ENCODE measurements at places on chromosomes 5 and 9.

DNA sequence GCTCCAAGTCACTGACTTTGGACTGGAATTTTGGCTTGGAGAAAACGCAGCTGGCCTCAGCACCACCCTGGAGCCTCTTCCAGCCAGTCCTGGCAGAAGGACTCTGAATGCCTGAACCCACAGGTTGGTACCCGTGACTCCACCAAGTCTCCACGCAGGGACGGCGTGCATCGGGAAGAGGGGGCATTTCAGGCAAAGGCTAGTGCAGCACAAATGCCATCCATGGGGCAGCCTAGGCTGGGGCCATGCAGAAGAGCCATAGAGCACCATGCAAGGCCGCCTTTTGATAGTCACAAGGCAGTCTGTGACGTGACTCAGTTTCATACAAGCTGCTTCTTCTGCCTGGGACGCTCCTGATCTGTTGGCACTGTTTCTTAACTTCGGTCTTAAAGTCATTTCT lies 28.0 kb downstream of the GDNF start:
- DNase-seq: no peak

DNA sequence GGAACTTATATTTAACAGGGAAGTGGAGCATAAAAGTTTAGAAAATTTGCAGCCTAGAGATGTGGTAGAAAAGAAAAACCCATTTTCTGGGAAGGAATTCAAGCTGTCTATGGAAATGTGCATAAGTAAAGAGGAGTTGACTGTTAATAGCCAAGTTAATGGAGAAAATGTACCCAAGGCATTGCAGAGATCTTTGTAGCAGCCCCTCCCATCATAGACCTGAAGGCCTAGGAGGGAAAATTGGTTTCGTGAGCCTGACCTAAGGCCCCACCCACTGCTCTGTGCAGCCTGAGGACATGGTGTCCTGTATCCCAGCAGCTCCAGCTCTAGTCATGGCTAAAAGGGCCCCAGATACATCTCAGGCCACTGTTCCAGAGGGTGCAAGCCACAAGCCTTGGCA lies 772.4 kb upstream of the RIOK2 start:
- no peak for DNase-seq

DNA sequence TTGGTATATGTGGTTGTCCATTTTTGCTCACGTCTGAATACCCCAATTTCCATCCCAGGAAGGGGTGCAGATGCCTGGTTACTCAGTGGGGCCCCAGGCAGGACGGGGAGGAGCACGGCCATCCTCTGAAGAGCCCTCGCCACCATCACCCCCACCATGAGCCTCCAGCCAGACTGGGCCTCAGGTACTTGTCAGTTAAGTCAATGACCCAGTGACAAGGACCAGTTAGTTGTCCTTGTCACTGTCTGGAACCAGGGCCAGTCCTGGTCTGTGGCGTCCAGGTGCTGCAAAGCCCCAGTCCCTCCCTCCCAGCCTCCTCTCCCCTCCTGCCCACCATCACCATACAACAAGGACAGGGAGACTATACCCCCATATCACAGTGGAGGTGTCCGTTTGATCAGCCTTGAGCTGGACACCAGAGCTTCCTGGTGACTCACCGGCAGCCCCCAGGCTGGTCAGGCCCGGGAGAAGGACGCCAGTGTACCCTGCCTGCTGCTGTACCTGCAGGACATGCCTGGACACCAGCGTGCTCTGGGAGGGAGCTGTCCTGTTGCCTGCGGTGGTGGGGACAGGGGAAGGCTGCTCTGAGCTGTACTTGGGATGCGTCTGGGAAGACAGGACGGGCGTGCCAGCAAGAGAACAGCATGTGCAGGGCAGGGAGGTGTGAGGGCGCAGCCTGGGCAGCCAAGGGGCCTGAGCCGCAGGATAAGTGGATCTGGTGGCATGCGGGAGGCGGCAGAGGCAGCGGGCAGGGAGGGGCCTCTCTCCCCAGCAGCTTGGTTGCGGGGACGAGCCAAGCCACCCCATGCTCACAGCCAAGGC lies 32.6 kb upstream of the TTLL11 start:
- DNase-seq: no peak

DNA sequence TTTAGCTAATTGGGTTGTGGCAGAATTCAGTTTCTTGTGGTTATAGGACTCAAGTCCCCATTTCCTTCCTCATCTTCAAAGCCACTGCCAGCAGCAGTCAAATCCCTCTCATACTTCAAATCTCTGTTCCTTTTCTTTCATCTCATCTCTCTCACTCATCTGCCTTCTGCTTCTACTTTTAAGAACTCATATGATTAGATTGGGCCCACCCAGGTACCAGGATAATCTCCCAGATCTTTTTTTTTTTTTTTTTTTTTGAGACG lies 8.0 kb upstream of the REEP5 start:
- DNase-seq: peak; percentile 75

Data from central memory CD4-positive, alpha-beta T cell (primary cell).